T47D (cell line): ENCODE measurements at places on chromosomes 7 and 10.
A peak's percentile ranks its signal among the peaks of the same experiment; 100 is the strongest.

GRCh38 chr7:28988091-28988490 is 30.0 kb upstream of the TRIL start:
- DNase-seq: no peak

DNA sequence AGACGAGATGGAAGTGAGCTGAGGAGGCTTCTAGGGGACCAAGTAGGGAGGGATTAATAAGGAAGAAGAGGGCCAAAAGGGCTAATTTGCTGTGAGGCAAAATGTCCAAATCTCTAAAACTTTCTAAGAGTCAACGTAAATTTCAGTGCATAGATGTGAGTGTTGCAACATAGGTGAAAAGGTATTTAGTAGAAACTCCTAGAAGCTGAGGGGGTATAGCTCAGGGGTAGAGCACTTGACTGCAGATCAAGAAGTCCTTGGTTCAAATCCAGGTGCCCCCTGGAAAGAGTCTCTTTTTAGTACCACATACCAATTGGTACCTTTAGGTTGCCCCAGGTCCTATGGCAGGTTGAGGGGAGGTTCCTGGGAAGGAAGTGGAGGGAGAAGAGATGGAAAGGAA is 48.7 kb upstream of the ZNF746 start:
- DNase-seq: no peak

DNA sequence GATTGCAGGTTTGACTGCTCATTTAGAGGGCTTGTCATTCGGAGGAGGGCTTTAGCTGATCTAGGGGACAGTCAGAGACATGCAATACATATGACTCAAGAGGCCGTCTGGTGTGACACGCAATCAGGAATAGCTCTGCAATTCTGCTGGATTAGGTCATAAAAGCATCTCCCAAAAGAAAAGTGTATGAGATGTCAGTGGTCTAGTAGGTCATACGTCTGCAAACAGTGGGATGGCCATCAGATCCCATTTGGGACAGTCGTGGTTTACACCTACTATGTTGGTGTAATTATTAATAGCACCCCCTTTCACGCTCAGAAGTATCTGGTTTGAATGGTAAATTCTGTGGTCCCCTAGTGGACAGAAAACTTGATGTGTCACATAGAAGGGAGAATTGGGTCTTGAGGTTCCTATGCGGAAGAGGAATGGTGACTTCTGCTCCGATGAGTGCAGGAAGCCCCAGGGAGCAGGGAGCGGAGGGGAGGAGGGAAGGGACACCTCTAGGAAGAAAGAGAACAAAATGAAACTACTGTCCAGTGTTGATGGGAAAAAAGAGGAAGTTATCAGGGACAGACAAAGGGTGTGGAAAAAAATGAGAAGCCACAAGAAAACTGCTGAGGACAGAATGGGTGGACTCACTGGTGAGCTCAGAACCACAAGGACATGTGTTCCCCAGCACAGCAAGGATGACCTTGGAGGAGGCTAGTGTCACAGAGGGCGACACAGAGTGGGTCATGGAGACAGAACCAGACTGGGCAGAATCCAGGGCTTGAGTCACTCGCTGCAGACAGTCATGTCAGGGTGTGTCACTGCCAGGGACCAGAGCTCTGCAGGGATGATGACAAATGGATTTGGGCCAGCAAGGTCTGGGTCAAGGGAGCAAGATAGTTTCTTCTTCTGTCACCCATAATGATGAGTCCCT is 59.9 kb downstream of the MAP3K8 start:
- no peak for DNase-seq

GRCh38 chr7:26630941-26631580 is 233.3 kb downstream of the SKAP2 start:
- no peak for DNase-seq

DNA sequence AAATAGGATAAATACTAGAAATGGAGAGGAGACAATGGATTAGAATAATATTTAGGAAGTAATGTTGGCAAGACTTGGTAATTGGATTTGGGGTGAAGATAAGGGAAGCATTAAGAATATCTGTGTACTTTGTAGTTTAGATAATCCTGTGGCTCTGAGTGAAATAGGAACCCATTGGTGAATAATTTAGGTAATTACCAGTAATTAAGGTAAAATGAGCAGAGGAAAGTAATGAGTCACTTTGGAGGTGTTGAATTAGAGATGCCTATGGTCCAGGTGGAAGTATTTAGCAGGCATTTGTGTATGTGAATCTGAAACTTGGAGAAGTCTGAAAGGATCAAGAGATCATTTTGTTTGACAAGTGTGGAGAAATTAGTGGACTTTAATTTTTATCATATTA is 5.7 kb downstream of the C1GALT1 start:
- no peak for DNase-seq

GRCh38 chr10:84312816-84313215 is 15.6 kb upstream of the CCSER2 start:
- no peak for DNase-seq

- no peak for DNase-seq
These were observed 55.2 kb upstream of the PDGFA start for GRCh38 chr7:574661-575395.

GRCh38 chr10:112203328-112204076 is 19.9 kb upstream of the GPAM start:
- no peak for DNase-seq

GRCh38 chr7:125670926-125671572 is 741.4 kb upstream of the POT1 start:
- peak; percentile 28 for DNase-seq

DNA sequence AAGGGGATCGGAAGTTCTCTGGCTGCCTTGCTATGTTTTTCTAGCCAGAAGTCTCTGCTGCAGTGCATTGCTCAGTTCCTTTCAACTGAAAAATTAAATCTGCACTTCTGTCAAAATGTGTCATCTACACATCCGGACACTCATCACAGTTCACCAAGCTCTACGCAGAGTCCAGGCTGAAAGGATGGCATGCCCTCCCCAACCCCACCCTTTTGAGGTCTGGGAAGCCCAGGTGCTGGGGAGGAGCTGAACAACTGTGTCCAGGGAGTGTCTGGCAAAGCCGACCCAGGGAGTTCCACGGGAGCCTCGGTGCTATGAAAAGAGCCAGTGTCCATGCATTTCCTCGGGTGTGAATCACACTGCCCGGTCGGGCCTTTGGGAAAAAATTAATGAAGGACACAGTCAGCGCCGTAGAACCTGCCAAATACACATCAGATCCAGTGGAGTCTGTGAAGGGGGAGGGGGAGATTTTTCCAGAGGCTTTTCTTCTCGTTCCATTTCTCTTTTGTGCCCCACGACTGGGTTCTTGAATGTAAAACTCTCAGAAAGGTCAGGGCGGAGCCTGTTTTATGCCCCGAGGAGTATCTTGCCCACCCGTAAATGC is 757 bp upstream of the PALS2 start:
- peak; percentile 49 for DNase-seq

- DNase-seq: no peak
These were observed 166.4 kb upstream of the ADO start for GRCh38 chr10:62638062-62638477.

GRCh38 chr7:133530682-133531081 is 277.8 kb downstream of the EXOC4 start:
- DNase-seq: no peak

DNA sequence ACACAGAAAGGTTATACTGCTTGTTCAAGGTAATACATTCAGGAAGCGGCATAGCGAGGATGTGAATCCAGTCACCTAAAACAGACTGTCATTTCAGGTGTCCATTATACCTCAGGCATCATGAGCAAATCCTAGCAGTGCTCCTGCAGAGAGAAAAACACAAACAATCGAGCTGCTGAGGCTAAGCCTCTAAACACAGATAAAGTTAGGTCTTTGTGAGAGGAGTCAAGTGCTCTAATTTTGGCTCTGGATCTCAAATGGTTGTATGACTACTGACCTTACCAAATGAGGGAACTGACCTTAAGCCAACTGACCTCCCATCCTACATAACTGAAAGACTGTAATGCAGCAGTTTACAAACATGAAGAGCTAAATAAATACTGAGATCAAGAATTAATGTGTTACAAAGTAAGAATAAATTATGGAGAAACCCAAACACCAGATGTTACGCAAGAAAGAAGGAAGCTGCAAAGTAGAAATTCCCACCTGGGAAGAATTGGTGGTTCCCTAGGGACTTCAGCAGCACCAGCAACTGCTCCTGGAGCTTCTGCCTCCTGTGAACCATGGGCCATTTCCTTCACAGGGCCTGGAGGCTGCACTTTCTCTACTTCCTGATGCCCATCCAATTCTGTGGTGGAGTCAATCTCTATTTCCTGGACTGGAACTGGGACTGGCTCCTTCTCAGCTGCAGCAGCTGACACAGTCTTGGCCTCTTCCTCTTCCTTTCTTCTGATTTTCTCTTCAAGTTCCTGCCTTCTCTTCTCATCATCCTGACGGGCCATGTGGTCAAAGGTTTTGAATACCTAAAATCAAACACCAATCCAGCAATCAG is 5.8 kb downstream of the NUDCD3 start:
- DNase-seq: no peak

GRCh38 chr7:12031186-12031585 is 179.9 kb upstream of the TMEM106B start:
- DNase-seq: no peak

GRCh38 chr10:43708262-43708661 is 59.6 kb upstream of the ZNF32 start:
- DNase-seq: no peak

DNA sequence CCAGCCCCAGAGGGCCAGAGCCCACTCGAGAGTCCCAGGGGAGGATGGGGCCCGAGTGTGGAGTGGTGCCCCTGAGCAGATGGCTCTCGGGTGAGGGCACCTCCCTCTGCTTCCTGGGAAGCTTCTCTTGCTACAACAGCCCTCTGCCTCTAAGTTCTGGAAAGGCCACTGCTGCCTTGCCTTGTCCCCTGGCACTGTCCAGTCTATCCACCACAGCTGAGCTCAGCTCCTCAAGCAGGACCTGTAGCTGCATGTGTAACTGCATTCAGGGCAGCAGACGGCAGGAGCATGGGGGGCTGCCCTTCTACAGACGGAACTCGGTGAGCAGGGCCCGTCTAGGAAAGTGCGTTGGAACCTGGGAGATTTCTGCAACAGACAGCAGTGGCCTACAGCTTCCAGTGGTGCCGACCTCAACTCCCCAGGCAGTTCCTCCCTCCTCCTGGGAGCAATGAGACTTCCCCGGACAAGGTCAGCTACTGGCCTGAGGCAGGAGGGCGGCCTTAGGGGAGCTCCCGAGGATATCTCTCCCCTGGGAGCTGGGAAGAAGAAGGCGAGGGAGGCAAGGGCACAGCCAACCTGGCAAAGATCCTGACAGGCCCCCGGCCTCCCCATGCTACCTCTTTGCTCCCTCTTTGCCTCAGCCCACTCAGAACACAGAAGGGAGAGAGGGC is 88.5 kb downstream of the DLG5 start:
- no peak for DNase-seq

- DNase-seq: no peak
These were observed 39.0 kb upstream of the KIF5B start for GRCh38 chr10:32095116-32095733.

DNA sequence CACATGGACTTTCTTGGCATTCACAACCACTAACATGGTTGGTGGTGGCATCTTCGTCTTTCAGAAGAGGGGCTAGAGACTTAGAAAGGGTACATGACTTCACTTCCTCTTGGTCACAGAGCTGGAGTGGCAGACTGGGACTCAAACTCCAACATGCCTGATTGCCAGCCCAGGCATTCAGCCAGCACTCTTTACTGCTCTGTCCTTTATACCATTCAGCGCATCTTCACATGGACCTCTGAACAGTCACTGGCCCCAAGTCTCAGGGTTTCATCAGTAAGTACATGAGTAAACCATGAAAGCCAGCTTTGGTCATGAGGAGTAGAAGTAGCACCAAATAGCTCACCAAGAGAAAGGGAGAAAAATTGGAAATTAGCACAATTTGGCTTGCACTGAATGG is 148.4 kb upstream of the KLF14 start:
- DNase-seq: no peak

DNA sequence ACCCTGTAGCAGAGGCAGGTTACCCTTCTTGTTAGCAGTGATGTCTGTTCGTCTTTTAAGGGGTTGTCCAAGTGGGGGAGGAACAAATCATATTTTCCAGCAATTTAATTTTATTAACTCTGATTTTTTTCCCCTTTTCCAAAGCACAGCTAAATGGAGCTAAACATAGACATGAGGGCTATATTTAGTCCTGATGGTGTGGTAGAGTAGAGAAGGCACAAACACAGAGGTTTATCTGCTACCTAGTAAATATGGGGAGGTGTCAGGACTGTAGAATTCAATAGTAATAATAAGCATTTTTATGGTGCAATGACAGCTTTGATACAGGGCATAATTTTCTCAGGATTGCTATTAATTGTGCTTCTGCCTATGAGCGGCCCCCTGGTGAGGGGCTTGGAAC is 22.5 kb downstream of the LRRC4 start:
- DNase-seq: no peak

DNA sequence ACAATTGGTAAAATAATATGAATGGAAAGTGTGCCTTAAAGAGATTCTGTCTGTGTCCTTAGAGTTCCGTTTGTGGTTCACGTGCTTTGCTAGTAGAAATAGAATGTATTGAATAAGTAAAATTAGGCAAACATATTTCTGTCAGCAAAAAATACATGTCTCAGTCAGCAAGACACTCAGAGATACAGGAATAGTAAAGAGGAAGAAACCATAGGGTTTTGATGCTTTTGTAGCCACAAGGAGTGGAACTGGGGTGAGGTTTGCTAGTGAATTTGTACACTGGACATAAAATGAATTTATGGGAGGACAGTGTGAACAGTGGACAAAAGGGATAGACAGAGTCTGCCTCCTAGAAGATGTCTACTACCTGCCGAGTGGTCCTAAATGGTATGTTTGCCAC is 289.2 kb upstream of the NRP1 start:
- no peak for DNase-seq

GRCh38 chr10:77919713-77920108 is 6.8 kb downstream of the DLG5 start:
- peak; percentile 94 for DNase-seq

DNA sequence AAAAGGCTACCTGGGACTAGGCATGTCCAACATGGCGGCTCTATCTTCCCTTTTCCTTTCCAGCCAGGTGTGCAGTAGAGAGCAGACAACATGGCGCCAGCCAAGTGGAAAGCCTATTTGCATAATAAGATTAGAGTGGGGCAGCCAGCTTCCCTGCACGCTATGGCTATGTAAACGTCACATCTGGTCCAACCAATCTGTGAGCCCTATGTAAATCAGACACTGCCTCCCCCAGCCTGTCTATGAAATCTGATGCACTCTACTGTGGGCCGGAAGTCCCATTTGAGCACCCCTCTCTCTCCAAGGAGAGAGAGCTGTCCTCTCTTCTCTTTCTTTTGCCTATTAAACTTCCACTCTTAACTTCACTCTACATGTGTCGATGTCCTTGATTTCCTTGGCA is 984.9 kb upstream of the AUTS2 start:
- peak; percentile 24 for DNase-seq

DNA sequence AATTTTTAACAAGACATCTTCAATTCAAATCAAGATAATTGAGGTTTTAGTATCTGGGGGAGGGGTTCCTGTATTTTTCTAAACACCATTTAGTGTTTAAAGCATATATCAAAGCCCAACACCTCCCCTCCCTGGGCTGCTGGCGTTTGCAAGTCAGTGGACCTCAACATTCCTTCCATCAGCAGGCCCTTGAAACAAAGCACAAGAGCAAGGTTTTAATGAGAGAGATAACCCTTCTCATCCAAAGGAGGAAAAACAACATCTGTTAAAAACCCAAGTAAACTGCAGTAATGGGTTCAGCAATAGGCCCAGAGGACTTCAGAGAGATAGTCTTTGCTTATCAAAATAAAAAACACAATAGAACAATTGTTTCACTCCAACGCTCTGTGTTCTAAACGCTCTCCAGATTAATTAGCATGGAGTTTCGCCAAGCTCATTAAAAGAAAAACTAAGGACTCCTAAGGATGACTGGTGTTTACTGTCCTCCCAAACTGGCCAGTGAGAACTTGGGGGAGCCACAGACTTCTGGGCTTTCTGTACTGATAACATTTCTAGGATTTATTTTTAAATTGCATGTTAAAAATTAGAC is 2.5 kb downstream of the JCAD start:
- DNase-seq: no peak

GRCh38 chr7:10429511-10429910 is 544.2 kb upstream of the PHF14 start:
- no peak for DNase-seq
